Neuronal stem cell (in vitro differentiated cells): ENCODE measurements at places on chromosomes 7 and 10.

DNA sequence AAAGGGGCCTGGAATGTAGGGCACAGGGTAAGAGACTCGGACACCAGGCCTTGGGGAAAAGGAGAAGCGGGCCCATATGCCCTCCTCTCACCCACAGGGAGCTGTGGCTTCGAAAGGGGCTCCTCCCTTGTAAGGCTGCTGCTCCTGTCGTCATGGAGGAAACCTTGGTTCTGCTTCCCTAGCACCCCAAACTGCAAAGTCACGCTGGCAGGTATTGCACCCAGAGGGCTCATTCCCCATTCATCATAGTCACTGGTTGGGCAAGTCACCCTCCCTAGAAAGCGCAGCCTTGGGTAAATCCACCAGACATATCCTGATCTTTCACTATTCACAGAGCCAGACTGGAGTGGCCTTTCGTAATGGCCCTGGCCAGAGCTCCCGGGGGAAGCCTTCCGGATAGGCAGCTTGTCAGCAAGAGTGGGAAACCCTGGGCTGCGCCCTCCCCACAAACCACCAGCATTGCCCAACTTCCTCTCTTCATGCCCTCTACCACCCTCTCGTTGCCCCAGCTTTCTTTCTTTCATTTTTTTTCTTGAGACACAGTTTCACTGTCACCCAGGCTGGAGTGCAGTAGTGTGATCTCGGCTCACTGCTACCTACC lies 121.0 kb downstream of the HIP1 start:
- no peak for DNase-seq

- no peak for DNase-seq
Observed at GRCh38 chr7:84790882-84791281, 396.0 kb downstream of the SEMA3D start.

- no peak for DNase-seq
Observed at GRCh38 chr10:125868372-125868975, 12.6 kb downstream of the DHX32 start.

- peak; percentile 40 for DNase-seq
Observed at GRCh38 chr10:102675666-102676533, 31.6 kb downstream of the TRIM8 start.

DNA sequence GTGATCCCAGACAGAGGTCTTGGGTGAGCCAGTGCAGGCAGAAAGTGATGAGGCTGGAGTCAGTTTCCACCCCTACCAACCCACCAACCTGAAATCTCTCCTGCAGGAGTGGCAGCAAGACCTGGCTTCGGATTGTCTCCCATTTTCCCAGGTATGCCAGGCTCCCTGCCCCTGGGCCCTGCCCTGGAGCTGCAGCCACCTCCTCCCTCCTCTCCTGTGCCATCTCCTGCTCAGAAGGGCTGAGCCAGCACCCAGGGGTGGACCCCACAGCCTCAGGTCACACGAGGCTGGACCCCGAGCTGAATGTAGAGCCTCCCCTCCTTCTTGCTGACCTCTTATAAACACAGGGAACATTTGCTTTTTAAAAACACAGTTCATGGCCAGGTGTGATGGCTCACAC lies 17.0 kb upstream of the LIMK1 start:
- no peak for DNase-seq

DNA sequence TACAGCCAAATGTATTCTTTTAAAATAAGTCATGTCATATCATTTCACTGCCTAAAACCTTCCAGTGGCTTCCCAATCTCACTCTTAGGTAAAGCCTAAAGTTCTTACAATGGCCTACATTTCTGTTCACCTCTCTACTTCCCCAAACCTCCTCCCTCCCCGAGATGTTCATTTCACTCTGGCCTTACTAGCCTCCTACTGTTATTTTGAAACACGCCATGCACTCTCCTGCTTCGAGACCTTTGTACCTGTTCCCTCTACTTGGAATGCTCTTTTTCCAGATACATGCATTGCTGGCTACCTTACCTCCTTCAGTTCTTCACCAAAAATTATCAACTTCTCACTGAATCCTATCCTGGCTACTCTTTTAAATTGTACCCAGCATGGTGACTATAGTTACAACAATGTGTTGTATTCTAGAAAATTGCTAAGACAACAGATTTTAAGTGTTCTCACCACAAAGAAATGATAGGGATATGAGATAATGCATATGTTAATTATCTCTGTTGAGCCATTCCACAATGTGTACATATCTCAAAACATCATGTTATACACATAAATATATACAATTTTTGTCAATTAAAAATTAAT lies 50.6 kb upstream of the STRIP2 start:
- DNase-seq, result no peak

DNA sequence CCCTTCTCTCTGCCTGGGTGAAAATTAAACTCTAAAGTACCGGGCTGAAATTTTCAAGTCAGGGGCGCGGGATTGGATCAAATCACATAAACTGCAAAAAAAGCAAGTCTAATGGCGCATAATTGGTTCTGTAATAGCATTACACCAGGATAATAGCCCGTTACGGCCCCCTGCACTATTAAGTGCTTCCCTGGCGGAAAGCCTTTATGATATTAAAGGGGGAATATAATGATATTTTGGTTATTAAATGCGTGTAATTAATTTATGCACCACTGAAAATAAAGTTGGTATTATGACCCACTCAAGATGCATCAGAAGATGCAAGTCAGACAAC lies 744 bp upstream of the DRGX start:
- DNase-seq, result no peak

GRCh38 chr10:69352569-69353264 lies 64.0 kb downstream of the TACR2 start:
- no peak for DNase-seq

DNA sequence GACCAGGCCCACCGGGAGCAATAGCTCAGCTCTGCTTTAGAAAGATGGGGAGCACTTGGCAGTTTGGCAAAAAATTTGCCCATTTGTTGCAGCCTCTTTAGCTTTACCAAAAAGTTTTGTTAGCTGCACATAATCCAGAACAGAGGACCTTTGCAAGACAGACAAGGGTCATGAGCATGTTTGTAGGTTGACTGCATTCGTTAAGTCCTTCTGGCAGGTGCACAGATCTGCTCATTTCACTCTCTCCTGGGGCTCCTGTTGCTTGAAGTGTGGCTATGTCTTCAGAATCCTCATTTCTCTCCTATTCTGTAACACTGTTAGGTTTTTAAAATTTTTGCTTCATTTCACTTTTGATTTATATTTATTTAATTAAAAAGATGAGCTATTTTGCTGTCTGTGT lies 96.8 kb downstream of the MYOF start:
- DNase-seq, result no peak

GRCh38 chr10:85026878-85027467 lies 698.6 kb downstream of the CCSER2 start:
- no peak for DNase-seq

DNA sequence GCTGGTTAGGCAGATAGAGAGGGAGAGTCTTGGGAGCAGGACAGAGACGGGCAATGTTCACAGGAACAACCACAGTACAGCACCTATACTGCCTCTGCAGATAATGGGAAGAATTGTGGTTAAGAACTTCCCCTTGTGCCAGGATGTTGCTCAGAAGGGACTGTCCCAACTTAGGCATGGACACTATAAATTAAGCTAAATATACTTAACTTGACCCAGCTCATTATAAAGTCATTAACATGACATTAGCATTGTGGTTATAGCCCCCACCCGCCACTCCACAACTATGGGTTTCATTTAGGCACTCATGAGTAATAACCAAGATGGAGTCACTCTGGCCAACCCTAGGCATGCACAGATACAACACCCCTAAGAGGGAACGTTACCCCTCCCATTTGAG lies 310.9 kb upstream of the NRG3 start:
- no peak for DNase-seq

GRCh38 chr10:19412531-19412930 lies 363.9 kb downstream of the MALRD1 start:
- peak; percentile 11 for DNase-seq

DNA sequence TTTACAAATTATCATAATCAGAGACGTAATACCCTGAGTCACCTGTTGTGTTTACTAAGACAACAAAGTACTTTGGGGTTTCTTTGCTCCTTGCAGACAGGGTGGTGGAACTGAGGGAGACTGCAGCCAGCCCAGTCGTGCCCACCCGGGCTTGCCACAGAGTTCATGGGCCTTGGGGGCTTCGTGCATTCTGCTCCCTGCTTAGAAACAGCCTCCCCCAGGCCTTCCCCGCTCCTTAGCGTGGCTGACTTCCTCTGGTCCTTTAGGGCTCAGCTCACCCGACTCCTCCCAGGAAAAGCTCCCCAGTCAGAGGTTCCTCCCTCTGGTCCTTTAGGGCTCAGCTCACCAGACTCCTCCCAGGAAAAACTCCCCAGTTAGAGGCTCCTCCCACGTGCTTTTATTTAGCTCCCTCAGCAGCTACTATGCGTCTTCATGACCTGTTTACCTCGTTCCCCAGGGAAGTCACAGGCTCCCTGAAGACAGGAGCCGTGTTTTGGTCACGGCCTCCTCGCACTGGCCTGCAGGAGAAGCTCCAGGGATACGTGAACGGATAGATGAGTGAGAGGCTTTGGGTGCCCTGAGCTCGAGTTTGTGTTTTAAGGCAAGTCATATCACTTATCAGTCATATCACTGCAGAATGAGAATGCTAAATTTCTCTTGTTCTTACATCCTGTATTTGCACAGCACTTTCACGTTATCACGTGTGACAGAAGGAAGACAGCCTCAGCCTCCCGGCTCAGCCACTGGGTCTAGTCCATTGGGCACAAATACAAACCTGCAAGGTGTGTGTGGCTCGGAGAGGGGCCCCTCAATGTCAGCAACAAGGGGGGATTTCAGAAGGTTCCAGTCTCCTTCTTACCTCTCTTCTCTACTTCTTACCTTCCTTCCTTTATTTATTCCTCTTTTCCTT lies 52.7 kb upstream of the VIPR2 start:
- DNase-seq, result peak; percentile 4

DNA sequence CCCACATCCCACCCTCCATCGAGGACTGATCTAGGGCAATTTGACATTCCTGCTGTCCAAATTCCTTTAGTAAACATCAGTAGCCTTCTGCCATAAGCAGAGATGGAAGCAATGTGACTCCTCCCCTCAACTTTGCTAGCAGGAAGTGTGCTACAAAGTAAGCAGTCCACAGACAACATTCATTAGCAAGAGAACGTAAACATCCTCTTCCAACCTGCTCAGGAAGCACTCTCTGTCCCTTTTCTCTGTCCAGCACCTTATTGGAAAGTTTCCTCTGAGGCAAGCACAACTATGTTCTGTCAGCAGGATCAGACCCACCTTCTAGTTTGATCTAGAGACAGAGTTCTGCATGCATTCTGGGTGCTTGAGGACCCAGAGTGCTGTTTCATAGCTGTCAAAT lies 48.1 kb upstream of the LRGUK start:
- no peak for DNase-seq

GRCh38 chr10:107425931-107426553 lies 261.5 kb upstream of the SORCS1 start:
- DNase-seq, result peak; percentile 5
